ENCODE measurements at places on chromosomes 16 and 17.

DNA sequence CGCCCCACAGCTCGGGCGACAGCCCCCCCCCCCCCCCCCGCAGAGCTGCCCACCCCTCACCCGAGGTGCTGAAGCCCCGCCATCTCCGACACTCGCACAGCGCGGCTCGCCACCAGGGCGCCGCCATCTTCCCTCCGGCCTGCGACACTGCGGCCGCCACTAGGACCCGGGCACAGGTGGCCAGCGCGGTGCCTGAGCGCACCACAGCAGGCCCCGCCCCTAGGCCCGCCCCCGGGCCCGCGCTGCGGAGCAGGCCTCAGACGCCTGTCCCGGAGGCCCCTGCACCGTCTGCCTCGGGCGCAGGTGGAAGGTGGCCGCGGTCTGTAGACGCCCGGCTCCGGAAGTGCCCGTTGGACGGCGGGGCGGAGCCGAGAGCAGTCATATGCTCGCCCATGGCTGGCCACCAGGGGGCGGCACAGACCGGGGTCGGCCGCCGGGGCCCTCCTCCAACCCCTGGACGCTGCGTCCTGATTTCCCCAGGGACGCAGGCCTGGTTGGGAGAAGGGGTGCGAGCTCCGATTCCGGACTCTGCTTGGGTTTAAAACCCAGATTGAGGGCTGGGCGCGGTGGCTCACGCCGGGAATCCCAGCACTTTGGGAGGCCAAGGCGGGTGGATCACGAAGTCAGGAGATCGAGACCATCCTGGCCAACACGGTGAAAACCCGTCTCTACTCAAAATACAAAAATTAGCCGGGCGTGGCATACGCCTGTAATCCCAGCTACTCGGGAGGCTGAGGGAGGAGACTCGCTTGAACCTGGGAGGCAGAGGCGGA lies at the start of gene MRPL38:
Gene MRPL38, minus strand, starts transcription at position 136 of the 773 bp plus-strand sequence. Its CDS starts 9 bp downstream, at position 127.
- DNase-seq, result peak; percentile 98

DNA sequence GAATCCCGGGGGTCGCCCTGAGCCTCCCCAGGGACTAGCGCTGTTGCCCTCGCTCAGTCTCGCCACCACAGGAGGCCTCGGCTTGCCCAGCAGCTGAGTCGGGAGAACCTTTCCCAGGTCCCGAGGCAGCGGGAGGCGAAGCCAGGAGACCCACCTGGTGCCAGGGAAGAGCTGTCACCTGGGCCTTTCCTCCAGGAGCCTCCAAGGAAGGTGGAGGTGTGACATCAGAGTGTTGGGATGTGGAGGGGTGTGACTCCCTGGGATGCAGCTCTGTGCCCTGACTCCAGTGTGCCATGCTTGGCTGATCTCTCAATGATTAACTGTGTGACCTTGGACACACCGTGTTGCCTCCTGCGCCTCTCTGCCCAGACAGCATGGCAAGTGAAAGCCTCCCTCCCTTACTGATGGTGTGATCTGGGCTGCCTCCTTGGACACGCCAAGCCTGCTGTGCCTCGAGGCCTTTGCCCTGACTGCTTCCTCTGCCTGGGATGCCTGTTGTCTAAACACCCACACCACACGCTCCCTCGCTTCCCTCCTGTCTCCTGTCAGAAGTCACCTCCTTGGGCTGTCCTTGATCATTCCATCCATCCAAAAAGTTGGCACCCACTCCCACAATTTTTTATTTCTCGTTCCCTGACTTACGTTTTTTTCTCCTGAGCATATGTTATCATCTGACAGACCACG lies 88.0 kb downstream of the CMIP start:
- no peak for DNase-seq

DNA sequence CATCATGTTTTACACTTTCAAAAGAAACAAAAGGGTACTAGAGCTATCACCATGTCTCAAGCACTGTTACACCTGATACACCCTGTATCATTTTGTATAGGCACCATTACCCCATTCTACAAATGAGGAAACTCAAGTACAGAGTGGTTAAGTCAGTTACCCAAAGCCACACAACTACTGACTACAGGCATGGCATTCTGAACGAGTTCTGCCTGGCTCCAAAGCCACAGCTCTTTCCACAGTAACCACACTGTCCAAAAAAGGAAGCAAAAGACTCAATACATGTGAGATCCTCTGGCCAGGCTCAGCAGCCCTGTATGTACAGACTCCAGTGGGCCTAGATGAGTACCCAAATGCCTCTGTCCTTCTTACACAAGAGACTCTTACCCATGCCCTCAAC lies 4.7 kb downstream of the DYNC1LI2 start:
- no peak for DNase-seq

GRCh38 chr17:82932518-82933310 lies 92.9 kb upstream of the ZNF750 start:
- DNase-seq, result no peak

GRCh38 chr17:41082626-41083025 lies 1.3 kb upstream of the KRTAP4-7 start:
- DNase-seq, result no peak

- no peak for DNase-seq
Measured at GRCh38 chr17:62805234-62805633, 2.9 kb downstream of the MARCHF10 start.

DNA sequence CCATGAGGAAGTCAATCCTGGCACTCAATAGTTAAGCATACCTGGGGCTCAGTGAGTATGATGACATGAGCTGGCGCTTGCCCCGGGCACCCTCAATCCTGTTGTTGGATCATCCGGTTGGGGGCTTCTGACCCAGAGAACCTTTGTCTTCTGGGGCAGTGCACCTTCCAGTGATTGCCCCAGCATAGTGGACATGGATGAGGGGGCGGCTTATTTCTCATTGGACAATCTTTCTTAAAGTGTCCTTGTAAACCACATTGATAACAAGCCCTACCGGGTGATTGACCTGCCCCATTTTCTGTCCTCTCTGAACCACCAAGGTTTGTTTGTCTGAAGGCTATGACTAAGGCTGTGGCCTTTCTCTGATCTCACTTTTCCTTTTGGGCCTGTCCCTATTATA lies 18.2 kb downstream of the IGSF6 start:
- DNase-seq, result no peak

- no peak for DNase-seq
Measured at GRCh38 chr17:49715717-49716279, 8.0 kb upstream of the SLC35B1 start.

GRCh38 chr17:10628756-10629155 lies 28.4 kb downstream of the MYH3 start:
- DNase-seq, result no peak

- no peak for DNase-seq
Measured at GRCh38 chr17:5788266-5788900, 204.1 kb upstream of the NLRP1 start.

DNA sequence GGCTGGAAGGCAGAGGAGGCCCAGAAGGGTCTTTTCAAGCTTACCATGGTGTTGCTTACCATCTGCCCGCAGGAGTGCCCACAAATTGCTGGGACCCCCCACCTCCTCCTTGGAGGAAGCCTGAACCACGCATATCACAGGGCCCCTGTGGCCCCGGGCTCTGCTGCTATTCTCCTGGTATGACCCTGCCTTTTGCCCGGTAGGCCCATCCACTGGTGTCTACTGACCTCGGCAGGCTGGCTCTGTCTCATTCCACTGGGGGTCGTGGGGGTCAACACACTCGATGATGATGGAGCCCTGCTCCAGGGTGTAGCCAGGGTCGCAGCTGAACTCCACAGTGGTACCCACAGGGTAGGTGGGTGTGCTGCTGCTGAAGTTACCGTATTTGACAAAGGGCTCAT lies 8.2 kb upstream of the PHF12 start:
- DNase-seq, result no peak

- no peak for DNase-seq
Measured at GRCh38 chr16:88850531-88851199, 6.1 kb downstream of the GALNS start.

- no peak for DNase-seq
Measured at GRCh38 chr17:69972251-69972650, 102.8 kb upstream of the KCNJ16 start.

GRCh38 chr16:12188935-12189249 lies 212.4 kb downstream of the SNX29 start:
- DNase-seq, result no peak

DNA sequence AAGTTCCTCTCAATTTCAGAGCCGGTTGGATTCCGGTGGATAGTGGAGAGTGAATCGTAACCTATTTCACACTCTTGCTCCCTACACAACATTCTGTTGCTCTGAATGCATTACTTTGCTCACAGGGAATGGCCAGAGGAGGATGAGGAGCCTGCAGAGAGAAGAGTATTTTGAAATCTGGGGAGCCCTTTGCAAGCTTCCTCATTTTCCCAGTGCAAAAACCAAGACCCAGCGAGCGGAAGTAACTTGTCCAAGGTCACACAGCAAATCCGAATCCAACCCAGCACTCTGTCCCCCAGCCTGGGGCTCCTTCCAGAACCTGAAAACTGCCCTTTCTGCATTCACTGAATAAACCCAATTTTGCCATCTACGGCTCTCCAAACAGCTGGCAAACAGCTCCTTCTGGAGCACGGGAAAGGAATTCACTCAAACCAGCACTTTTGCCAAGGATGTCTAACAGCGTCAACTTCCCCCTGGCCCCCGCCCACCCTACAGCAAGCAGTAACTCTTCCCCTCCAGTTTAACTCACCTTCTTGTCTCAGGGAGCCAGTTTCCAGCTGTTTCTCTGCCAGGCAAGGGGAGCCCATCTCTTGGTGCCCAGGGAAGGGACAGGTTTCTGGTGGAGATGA lies 557 bp downstream of the KCNG4 start:
- no peak for DNase-seq

- DNase-seq, result no peak
Measured at GRCh38 chr16:88770461-88771293, 14.3 kb downstream of the PIEZO1 start.

DNA sequence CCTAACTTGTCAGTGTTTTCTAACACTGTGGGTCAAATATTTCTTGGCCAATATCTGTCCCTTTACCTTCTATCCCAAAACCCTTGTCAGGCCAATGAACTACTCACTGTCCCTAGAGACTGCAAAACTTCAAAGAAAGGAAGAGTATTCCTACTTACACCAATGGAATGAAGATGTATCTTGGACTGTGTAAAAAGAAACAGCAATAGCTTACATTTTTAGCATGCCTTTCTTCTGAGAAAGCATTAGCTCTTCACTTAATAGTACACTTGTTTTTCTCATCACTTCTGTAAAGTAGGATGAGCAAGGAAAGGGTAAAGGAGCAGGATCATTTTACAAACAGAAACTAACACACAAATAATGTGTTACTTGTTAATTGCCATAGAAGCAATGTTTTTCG lies 73.9 kb downstream of the STH start:
- DNase-seq, result no peak

DNA sequence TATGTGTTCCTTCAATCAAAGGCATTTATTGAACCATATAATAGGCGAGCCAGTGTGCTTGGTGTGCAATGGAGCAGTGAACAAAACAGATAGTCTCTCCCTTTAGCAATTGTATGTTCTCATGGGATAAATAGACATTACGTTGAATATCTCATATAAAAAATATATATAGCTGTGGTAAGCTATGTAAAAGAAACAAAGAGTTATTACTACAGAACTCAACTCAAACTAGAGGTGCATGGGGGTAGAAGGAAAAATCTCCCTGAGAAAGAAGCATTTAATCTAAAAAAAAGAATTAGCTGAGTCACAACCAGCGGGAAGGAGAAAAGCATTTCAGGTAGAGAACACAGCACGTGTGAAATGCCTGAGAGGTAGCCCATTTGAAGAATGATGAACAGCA lies 919.3 kb downstream of the CDH11 start:
- peak; percentile 40 for DNase-seq

- no peak for DNase-seq
Measured at GRCh38 chr17:73744411-73744810, 100.2 kb upstream of the SDK2 start.

GRCh38 chr17:83028851-83029250 lies 50.6 kb upstream of the METRNL start:
- DNase-seq, result no peak

DNA sequence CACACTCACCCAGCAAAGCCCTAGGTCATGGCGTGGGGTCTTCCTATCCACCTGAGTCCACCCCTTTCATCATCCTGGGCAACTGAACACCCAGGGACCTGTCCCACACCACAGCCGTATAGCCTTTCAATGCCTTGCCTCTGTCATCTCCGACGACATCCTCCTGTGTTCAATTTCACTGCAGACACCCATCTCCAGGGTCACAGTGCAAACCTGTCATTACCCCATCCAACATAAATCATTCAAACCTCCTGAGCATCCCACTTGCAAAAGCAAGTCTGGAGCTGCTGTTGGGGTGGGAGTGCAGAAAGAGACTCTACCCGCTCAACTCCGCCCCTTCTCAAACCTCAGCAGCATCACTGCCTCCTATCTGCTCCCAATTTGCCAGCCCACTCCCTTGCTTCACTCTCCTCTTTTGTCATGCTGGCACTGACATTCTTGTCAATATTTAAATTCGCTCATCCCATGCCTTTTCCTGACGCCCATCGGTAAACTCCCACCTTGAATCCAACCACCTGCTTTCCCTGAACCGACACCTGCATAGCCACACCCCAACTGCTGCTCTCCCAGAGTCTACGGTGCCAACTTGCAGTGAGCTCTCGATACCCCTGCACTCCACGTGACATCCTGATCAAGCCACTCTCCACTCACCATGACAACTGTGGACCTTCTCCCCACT lies 37.0 kb downstream of the MARF1 start:
- DNase-seq, result no peak

- no peak for DNase-seq
Measured at GRCh38 chr16:17129971-17130370, 340.8 kb downstream of the XYLT1 start.

- peak; percentile 80 for DNase-seq
Measured at GRCh38 chr17:19338031-19338990, 24.2 kb downstream of the B9D1 start.

DNA sequence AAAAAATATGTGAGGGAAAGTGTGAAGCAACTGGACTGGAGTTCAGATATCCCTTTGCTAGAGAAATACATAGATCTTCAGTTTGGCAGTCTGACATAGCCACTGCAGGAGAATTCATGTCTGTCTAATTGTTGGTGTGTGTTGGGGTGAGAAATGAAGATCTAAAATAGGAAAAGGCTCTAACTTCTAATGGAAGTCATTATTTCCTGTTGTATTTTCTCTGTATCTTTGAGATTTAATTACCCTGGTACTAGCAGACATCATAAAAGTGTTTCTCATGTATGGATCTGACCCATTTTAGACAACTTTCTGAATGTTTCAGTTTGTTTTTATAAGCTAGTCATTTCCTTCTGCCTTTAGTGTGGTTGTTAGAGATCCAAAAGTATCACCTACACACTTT lies 128.3 kb downstream of the NLK start:
- DNase-seq, result no peak

DNA sequence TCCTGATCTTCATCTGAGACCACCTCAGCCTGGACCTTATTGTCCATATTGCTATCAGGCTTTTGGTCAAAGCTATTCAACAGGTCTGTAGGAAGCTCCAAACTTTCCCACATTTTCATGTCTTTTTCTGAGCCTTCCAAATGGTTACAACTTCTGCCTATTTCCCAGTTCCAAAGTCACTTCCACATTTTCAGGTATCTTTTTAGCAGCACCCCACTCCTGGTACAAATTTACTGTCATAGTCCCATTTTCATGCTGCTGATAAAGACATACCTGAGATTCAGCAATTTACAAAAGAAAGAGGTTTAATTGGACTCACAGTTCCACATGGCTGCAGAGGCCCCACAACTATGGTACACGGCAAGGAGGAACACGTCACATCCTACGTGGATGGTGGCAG lies 815.5 kb downstream of the KCNJ2 start:
- no peak for DNase-seq

GRCh38 chr16:84065536-84066132 lies 23.0 kb upstream of the SLC38A8 start:
- peak; percentile 21 for DNase-seq

GRCh38 chr17:77555121-77555591 lies 403.3 kb upstream of the TNRC6C start:
- no peak for DNase-seq

Data from RPMI8226 (cell line).